ENCODE measurements at places on chromosomes 6 and 20.

DNA sequence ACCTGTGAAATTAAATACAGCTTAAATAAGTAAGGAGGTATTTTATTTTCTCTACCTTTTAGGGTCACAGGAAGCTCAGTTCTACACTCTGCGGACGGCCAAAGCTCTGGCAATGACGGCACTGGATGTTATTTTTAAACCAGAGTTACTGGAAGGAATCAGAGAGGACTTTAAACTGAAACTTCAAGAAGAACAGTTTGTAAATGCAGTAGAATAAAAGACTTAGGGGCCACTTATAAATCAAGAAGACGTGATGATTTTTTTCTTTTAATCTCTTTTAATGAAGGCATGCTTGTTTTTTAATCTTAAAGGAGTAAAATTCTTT lies 16.2 kb downstream of the PM20D2 start:
- no peak for DNase-seq

DNA sequence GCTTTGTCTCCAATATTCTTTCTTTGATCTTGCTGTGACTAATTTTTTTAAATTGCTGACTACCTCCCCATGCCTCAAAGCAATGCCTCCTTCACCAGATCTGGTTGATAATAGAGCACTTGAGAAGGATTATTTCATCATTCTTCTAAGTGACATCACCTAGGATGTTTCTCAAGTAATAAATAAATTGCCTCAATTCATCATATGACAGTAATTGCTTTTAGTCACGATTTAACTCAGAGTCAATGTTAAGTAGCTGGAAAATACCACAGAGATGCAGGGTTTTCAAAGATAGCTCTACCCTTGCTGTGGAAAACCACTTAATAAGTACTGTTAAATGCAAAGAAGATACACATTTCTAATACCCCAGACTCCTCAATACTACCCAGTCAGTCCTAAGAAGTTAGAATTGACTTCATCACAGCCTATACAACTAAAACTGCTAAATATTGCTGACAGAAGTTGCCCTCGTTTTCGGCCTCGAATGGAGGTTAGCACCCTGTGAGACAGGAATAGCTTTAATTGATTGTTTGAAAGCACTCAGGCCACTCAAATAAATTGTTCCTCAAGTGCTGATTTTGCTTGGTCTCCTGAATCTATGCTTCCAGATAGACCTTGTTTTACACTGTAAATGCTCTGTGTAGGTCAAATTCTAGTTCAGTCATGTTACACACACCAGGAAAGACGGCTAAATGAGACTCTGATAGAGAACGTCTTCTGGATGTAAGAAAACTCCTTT lies 640.6 kb upstream of the CHD6 start:
- DNase-seq, result no peak

DNA sequence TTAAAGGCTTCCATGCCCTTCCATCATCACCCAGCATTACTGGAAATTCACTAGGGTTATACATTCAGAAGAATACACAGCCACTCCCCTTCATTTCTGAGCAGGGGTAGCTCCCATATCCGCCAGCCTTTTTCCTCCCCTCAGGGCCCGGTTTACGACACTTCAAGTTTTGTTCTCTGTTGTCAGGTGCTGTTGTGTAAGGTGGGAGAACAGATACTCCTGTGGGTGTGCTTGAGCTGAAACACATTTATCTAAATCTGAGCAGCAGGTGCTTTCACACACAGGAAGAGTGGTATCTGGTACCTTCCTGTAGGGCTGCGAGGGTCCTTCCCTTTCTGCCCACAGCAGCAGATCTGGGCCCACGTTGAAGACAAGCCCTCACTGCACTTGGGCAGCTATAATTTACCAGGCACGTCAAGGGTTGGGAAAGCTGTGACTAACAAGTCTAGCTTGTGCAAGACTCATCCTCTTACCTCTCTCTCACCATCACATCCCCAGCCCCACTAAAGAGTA lies 215.8 kb upstream of the RREB1 start:
- no peak for DNase-seq

- no peak for DNase-seq
These were observed 3.0 kb upstream of the NANP start for GRCh38 chr20:25626779-25627178.

DNA sequence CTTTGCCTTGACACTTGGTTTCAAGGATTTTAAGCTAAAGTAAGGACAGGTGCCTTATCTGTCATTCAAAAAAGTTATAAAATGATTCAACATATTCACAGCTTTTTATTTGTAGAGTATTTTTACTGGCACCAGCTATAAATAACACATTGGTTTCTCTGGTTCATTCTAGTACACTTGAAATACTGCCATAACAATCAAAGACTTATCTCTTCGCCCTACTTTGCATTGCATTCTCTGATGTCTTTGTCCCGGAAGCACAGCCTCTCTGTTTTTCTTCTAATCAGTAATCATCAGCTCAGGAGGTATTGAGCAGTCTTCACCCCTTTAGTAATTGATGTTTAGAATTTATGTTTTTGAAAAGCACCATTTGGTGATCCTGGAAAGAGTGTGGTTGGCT lies 156.4 kb downstream of the PDE10A start:
- no peak for DNase-seq

DNA sequence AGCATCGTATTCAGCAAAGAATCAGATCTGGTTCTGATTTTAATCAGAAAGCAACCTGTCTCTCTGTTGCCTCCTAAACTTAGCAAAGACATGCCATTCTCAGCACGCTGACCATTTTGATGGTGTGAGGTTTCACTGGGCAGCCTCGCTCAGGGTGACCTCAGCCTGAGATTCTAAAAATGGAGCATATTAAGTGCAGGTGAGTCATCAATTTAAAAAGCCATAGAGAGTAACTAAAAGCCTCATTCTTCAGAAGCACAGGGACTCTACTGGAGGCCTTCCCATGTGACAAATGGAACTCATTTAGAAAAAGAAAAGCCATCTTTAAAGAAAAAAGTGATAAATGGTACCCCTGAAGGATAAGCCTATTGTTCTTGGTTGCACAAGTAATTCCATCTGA lies 91.3 kb downstream of the FILIP1 start:
- no peak for DNase-seq

- DNase-seq, result no peak
These were observed 491.1 kb upstream of the EYS start for GRCh38 chr6:66198062-66198624.

GRCh38 chr20:11124849-11125505 lies 451.2 kb upstream of the JAG1 start:
- DNase-seq, result no peak

DNA sequence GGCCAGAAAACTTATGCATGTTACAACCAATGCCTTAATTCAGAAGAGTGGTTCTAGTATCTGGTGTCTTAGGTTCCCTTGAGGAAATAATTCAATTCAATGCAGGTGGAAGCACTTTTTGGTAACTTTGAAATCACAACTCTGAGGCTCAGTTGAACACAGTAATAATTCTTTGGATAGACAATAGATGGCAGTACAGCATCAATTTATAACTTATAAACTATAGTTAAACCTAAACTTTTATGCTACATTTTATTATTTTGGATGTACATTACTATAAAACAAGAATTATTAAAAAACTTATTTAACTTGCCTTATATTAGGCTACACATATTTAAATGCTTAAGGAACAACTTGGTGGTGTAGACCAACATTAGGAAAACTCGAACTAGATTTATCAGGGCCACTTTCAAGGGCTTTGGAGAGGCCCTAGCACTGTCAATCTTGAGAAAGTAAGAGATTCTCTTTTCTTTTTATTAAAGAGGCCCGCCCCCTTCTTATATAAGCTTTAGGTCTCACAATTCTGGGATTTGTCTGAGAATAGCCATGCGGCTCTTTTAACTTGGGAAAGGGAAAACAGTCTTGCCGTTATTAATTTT lies 85.9 kb downstream of the CRYBG1 start:
- peak; percentile 33 for DNase-seq

DNA sequence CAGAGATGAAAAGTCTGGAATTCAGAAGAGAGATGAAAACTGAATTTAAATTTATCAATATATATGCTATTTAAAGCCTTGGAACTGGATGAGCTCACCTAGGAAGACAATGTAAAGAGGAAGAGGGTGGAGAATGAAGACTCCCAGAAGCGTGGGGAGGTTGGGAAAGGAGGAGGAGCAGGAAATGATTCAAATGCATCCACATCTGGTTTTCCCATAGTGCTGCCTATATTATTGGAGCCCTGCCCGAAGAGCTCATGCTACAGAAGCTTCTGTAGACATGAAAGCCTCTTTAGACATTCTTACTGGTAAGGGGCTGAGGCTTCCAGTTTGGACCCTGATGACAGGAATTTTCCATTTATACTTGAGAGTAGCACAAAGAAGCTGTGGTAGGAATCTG lies 19.2 kb downstream of the PDE7B start:
- no peak for DNase-seq

DNA sequence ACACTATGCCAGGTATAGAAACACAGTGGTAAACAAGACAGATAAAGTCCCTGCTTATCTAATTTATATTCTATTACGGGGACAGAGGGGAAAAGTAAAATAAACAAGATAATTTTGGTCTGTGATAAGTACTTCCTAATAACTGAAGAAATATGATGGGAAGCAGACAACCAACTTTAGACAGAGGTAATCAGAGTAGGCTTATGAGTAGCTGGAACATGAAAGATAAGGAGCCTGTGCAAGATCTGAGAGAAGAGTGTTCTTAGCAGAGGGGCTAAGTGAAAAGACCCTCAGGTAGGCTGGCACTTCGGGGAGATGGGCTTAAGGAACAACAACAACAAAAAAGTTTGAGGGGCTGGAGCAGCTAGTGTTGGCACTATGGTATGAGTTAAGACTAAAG lies 4.1 kb downstream of the RNF8 start:
- DNase-seq, result no peak

DNA sequence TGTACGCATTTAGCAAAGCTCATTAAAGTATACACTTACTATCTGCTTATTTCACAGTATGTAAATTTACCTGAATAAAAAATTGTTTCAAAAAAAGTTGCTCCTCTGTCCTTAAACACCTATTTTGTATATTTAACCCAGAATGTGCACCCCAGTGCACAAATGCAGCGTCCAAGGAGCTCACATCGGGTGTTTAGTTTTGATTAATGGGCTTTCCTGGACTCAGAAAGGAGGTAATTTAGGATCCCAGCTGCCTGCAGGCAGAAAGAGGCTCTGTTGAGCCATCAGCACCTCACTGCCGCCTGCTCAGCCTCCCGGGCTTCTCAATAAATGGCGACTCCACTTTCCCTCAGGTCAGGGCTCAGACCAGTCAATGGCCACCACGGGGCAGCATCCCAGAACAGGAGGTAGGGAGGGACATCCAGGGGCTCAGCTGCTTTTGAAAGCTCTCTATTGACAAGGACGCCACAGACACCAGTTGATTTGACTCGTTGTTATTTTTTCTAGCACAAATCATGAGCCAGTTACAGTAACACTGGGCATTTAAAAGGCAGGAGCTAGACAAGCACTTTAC lies 70.2 kb upstream of the TBC1D7 start:
- DNase-seq, result no peak

DNA sequence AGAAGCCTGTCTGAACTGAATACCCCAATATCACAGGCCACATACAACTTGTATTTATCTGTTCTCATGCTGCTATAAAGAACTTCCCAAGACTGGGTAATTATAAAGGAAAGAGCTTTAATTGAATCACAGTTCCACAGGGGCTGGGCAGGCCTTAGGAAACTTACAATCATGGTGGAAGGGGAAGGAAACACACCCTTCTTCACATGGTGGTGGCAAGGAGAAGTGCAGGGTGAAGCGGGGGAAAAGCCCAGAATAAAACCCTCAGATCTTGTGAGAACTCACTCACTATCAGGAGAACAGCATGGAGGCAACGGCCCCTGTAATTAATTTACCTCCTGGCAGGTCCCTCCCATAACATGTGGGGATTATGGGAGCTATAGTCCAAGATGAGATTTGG lies 50.3 kb upstream of the FNDC1 start:
- DNase-seq, result no peak

DNA sequence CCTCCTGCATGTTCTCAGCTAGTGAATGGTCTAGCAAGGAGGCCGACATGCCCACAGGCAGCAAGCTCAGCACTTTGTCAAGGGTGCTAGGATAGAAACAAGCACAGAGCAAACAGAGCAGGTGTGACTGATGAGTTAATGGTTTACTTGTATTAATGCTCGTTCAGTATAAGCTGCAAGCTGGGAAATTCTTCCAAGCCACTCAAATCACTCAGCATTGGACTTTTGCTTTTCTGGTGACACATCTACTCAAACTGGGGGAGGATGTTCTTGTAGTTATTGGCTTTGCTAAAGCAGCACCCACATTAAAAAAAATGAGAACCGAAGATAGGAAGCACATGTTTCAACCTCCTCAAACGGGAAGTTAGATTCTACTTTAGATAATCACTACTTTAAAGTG lies 43.1 kb upstream of the NEDD9 start:
- DNase-seq, result peak; percentile 56

GRCh38 chr6:153001767-153002612 lies 519 bp downstream of the MTRF1L start:
- DNase-seq, result peak; percentile 14

DNA sequence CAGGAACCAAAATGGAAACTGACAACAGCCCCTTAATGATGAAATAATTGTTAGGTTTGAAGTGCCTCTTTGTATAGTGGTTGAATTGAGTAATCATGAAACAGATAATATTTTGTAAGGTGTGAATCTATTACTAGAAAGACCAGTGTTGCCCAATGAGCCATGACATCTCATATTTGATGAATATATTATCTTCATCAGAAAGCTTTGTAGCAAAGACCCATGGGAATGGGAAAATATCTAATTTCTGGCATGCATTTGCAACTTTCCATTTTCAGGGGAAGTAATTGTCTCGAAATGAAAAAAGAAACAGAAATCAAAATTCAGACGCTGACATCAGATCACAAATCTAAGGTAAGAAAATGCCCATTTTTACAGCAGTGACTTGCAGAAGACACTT lies 57.3 kb upstream of the LAMP5 start:
- no peak for DNase-seq

DNA sequence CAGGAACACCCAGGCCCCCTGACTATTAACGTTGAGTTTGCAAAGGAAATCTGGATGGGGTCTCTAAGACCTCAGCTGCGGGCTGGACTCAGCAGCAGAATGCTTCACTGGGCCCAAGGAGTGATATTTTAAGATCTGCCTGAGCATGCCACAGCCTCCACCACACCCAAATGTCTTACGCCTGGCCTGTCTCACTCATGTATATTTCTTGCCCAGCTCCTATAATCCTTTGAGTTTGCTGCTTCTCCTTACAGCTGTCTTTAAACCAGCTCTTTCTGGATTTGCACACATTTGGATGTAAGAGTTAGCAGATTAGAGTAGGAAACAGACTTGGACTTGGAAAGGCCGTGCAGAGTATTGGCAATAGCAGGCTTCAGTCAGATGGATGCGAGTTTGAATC lies 16.4 kb downstream of the CASS4 start:
- DNase-seq, result no peak

- DNase-seq, result no peak
These were observed 42.0 kb downstream of the IRAK1BP1 start for GRCh38 chr6:78909391-78909790.

DNA sequence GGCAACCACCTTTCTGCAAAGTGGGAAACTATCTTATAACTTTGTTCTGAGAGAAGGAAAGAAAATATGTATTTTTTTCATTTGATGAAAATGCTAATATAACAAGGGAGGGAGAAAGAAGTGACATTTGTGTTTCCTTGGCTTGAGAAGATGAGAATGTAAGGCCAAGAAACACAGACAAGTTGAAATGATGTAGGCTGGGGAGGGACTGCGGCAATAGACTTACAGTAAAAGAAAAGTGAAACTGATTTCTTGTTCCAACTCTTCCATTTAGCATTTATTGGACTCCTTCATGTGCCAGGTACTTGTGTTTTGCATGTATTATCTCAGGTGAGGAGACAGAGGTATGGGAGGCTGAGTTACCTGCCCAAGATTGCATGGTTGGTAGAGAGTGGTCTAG lies 130.9 kb downstream of the CARMIL1 start:
- no peak for DNase-seq

- no peak for DNase-seq
These were observed 41.1 kb downstream of the SLC13A3 start for GRCh38 chr20:46610145-46610544.

Measured in activated CD4-positive, alpha-beta T cell treated with anti-CD3 and anti-CD28 coated beads, Interleukin-2, Interleukin-6, amounts not matched to agents 100 ng/mL and 50 ng/mL, durations not matched to agents 16 hours and 8 hours (primary cell).